Progenitor cell of endocrine pancreas (in vitro differentiated cells): ENCODE measurements at places on chromosomes 6 and 20.

DNA sequence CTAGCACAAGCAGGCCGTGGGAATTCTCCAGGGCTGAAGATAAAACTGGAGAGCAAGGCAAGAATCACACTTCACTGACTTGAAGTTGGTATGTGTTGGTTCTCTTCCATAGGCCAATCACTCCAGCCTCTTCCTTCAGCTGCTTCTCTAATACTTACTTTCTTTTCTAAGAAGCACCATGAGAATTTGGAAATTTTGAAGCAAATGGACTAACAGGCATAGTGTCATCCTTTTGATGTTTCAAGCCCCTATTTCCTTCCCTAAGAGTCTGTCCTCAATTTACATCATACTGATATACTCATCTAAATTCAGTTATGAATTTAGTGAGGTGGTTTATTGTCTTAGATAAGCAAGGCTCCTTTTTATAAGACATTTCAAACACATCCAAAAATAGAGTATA, 24.0 kb downstream of the SLC26A8 start:
- no peaks in the 10 kb centered on the region for H3K27me3 ChIP-seq
- no peak overlapping the region for H3K4me3 ChIP-seq
- H3K4me1 ChIP-seq = no peaks in the 10 kb centered on the region

DNA sequence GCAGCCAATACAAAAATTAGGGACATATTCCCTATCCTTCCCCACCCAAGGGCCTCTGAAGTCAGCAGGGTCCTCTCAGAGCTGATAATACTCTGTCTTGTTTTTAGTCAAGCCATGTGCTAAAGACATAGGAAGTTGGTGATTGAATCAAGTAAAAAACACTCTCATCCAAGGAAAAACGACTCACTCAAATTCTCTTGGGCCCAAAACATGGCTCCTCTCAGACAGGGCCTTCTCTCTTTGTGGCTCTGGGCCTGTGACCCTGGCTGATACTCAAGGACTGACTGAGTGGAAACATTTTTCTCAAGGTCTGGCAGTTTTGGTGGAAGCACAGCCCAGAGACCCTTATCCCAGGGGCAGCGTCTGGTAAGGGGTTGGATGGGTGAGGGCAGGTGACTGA, 5.9 kb upstream of the SCML4 start:
- H3K27me3 ChIP-seq = peaks cover 3% of the 10 kb centered on the region
- H3K36me3 ChIP-seq = no peaks in the 10 kb centered on the region

DNA sequence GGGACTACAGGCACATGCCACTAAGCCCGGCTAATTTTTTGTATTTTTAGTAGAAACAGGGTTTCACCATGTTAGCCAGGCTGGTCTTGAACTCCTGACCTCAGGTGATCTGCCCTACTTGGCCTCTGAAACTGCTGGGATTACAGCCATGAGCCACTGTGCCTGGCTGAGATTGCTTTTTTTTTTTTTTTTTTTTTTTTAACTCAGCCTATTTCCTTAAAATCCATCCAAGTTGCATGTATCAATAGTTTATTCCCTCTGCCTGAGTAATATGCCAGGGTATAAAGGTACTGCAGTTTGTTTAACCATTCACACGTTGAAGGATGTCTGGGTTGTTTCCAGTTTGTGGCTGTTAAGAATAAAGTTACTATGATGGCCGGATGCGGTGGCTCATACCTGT, 10.7 kb downstream of the SLX4IP start:
- no peaks in the 10 kb centered on the region for H3K36me3 ChIP-seq
- H3K4me1 ChIP-seq = peaks cover 2% of the 10 kb centered on the region
- H3K27ac ChIP-seq = no peak overlapping the region
- H3K4me3 ChIP-seq = no peak overlapping the region
- no peak for DNase-seq
- no peaks in the 10 kb centered on the region for H3K27me3 ChIP-seq

DNA sequence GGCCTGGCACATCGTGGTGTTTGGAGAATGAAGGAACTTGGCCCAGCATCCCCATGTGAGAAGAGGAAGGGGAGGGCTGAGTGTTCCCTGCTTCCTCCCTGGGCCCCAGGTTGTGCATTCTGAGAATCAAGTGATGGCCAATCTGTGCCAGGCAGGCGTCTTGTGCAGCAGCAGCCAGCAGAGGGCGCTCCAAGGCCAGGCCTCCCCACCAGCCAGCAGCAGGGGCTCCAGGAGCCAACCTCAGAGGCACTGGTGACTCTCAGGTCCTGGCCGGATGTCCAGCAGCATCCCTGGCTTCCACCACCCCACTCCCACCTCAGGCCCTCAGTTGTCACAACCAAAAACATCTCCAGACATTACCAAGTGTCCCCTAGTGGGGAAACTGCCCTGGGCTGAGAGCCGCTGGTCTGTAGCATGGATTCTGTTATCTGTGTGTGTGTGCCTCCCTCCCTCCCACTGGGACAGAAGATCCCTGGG, 192.0 kb downstream of the PREX1 start:
- H3K4me1 ChIP-seq = no peaks in the 10 kb centered on the region
- no peak overlapping the region for H3K27ac ChIP-seq
- no peak overlapping the region for H3K4me3 ChIP-seq
- H3K36me3 ChIP-seq = no peaks in the 10 kb centered on the region
- no peaks in the 10 kb centered on the region for H3K27me3 ChIP-seq

DNA sequence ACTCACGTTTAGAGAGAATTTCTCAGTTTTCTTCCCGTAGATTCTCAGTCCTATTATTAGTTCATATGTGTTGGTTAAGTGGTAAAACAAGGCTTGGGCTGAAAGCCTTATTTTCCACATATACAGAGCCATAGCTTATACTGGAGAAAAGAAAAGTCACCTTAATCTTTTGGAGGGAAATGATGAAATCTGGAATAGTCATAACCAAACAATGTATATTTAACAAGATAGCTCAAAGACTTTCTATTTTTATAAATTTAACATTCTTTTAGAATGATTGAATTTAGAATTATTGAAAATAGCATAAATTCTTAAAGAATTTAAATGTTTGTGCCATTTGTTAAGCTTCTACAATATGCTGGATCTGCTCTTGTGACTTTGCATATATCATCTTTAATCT, 85.8 kb downstream of the CDKAL1 start:
- H3K36me3 ChIP-seq = peaks cover 3% of the 10 kb centered on the region
- peaks cover 2% of the 10 kb centered on the region for H3K4me1 ChIP-seq
- H3K27me3 ChIP-seq = no peaks in the 10 kb centered on the region
- no peak for DNase-seq
- no peak overlapping the region for H3K4me3 ChIP-seq
- H3K27ac ChIP-seq = no peak overlapping the region

GRCh38 chr20:22863826-22864225, 171.3 kb upstream of the SSTR4 start:
- no peaks in the 10 kb centered on the region for H3K36me3 ChIP-seq
- H3K4me3 ChIP-seq = no peak overlapping the region
- DNase-seq = no peak
- H3K27me3 ChIP-seq = peaks cover 47% of the 10 kb centered on the region
- no peak overlapping the region for H3K27ac ChIP-seq
- no peaks in the 10 kb centered on the region for H3K4me1 ChIP-seq

DNA sequence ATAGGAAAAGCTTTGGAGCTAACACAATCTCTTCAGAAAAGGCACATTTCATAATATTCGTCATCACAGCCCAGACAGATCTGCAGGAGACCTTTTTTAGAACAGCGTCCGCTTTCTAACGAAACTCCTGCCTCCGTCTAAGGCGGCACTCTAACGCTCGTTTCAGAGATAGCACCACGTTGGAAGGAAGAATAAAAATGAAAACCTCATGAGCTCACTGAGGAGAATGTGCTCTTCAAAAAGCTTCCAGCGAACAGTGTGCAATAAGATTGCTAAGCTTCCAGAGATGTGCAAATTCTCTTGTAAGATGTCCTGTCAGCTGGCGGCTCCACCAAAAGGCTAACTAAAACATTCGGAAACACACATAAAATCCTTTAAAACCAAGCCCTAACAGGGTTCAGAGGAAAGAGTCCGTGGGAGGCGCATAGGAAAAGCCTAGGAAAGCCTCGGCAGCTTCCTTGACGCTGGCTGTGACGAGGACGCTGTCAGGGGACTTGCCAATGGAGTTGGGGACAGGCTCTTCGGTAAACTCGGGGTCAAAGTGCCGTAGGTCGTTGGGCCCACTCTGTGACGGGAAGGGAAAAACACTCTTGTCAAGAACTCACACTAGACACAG, 117.6 kb upstream of the SLC2A12 start:
- H3K4me1 ChIP-seq = peaks cover 20% of the 10 kb centered on the region
- H3K27ac ChIP-seq = no peak overlapping the region
- DNase-seq = no peak
- peaks cover 34% of the 10 kb centered on the region for H3K36me3 ChIP-seq
- H3K27me3 ChIP-seq = no peaks in the 10 kb centered on the region

- H3K4me3 ChIP-seq = no peak overlapping the region
- no peak overlapping the region for H3K27ac ChIP-seq
- DNase-seq = no peak
- H3K27me3 ChIP-seq = no peaks in the 10 kb centered on the region
These were observed 79.0 kb downstream of the ANKEF1 start for GRCh38 chr20:10113746-10114145.

GRCh38 chr20:22403022-22403631, 181.2 kb downstream of the FOXA2 start:
- H3K36me3 ChIP-seq = no peaks in the 10 kb centered on the region
- H3K4me3 ChIP-seq = peak overlapping the region; percentile 64
- no peaks in the 10 kb centered on the region for H3K27me3 ChIP-seq
- H3K27ac ChIP-seq = peak overlapping the region; percentile 95
- no peak for DNase-seq
- peaks cover 59% of the 10 kb centered on the region for H3K4me1 ChIP-seq

DNA sequence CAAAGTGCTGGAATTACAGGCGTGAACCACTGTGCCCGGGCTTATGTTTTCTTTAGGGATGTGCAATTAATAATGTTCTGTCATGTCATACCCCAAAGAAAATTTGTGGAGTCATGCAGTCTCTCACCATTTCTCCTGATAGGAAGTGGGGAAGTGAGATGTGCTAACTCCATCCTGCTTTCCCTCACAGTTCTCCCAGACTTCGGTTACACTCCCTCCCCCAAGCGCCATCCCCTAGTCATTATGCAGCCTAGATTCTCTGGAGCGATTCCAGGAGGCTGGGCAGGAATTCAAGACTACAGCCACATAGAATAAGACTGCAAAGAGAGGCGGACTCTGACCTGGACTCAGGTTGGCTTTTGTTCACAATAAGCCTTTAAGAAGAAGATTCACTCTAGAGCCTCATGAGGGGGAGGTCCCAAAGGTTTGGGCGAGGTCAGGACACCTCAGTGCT, 271.4 kb downstream of the ALDH8A1 start:
- H3K4me3 ChIP-seq = no peak overlapping the region
- no peak overlapping the region for H3K27ac ChIP-seq
- no peaks in the 10 kb centered on the region for H3K27me3 ChIP-seq
- DNase-seq = no peak
- H3K36me3 ChIP-seq = no peaks in the 10 kb centered on the region
